ENCODE measurements at places on chromosomes 11 and 22.

GRCh38 chr11:657691-658126, 20.6 kb downstream of the DRD4 start:
- DNase-seq: no peak

DNA sequence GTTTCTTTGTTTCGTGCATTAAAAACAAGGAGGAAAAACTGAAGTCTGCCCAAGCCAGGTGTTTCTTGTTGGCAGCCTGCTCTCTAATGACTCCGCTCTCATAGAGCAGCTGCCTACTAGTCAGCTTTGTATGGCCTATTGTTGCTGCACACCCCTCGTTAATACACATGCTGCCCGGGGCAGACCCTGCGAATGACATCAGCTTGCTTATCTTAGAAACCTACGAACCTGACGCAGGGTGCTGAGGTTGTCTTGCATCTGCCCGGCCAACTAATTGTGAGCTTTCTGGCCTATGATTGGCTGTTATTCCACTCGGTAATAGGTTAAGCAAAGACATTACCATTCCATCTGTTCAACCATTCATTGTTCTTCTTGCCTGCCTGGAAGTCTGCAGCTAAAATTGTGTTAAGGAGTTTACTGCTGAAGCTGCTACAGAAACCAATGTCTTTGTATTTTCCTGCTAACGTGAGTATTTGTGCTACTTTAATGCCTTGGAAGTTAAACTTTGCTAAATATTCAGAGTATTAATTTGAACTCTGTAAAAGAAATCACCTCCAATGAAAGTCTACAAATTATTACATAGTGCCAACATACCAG, 37.5 kb downstream of the ZC3H12C start:
- DNase-seq: peak; percentile 31

- no peak for DNase-seq
Measured at GRCh38 chr11:117754030-117754429, 43.0 kb downstream of the DSCAML1 start.

GRCh38 chr11:125382314-125382791, 113.7 kb downstream of the FEZ1 start:
- no peak for DNase-seq

- DNase-seq: peak; percentile 33
Measured at GRCh38 chr11:64060861-64061444, 25.2 kb downstream of the FLRT1 start.

DNA sequence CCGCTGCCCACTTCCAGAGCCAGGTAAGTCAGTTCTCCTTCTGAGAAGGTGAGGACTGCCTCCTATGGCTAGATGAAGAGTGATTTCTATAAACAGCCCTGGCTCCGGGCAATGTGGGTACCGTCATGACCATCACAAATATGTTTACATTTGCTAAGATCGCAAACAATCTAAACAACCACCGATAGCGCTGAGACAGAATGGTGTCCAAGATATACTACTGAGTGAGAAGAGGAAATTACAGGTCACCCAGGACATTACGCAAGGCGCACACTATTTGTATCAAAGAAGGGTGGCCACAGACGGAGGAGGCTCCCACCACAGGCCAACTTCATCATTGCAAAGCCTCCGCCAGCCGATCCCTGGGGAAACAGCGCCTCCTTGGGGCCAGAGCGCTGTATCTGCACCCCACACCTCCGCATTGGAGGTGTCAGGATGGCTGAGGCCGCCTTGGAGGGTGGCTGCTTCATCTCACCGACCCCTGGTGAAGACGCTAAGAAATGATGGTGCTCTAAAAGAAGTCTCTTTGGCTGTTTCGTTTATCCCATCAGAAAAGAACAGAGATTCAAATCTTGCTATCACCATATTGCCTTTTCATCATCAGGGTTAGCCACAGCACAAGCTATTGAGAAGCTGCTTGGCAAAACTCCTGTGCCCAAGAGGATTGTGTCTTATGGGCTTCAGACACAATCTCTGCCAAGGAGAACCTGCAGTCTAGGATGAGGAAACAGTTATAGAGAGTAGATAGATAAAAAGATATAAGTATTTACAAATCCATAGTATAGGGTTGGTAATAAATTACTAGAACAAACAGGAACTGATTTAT, 12.3 kb upstream of the ASRGL1 start:
- DNase-seq: no peak

GRCh38 chr11:8392166-8392565, 128.5 kb upstream of the LMO1 start:
- no peak for DNase-seq

Data from heart left ventricle (tissue), 16 donors.